ENCODE measurements at places on chromosomes 2 and 18. TPM values are rescaled to one million over a fixed set of nuclear protein-coding genes. Genes with fewer than 3 reads are reported as not detected.

DNA sequence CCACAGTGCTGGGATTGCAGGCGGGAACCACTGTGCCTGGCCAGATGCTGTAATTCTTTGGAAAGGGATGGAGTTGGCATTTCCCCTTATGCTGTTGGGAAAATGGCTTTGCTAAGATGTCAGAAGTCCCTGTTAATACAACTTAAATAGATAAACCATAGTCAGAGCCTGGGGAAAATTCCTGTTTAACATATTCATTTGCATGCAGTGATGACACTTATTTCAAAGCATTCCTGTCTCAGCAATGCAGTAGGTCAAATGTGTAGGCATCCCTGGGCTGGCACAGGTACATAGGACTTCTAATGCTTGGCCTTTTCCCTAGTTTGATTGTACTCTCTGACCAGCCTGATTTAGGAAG lies 38.6 kb downstream of the RAMP1 start:
- DNase-seq: no peak

DNA sequence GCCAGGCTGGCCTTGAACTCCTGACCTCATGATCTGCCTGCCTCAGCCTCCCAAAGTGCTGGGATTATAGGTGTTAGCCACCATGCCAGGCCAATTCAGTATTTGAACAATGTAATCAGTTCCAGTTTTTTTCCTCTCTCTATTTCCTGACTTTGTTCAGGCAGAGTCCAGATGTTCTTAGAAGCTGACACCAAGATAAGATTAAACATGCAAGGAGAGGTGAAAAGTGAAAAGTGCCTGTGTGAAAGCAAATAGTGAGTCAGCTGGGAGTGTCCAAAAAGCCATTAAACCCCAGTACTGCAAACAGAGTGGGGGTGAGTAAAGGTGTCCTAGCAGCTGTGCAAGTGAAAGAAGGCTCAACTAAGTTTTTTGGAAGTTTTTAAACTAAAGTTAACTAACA lies 231.5 kb downstream of the PTH2R start:
- DNase-seq: no peak

- DNase-seq: peak; percentile 58
Observed at GRCh38 chr2:170530284-170530745, 184.8 kb upstream of the SP5 start.

DNA sequence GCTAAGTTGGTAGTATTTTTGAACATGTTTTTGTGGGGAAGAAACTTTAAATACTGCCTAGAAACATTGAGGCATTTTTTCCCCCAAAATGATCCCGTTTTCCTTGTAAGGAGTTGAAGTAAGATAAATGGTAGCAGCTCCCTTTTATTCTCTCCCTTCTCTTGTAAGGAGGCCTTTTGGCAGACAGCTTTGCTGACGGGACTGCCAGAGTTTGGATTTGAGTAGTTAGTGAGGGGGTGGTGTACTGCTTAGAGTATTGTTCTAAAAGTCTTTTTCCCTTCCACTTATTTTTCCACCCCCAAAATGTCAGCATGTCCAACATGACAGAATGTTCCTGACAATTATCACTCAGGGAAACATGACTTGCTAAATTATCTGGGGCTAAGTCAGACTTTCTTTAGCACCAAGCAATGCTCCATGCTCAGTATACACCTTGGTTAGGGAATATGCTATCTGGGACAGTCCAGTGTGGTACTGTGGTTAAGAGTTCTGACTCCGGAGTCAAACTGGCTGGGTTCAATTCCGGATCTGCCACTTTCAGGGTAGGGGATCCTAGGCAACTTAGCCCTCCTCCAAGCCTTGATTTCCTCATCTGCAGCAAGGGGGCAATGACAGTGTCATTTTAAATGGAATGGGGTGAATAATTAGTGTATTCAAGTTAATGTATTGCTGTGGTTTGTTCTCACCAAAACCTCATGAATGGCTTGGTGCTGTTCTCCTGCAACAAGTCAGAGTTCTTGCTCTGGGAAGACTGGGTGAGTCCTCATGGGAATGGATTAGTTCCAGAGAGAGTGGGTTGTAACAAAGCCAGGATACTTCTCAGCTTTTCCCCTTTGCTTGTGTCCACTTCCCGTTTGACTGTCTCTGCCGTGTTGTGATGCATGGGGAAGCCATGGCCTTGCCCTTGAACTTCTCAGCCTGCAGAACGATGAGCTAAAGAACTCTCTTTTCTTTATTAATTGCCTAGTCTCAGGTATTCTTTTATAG lies 116.2 kb downstream of the TANC1 start:
- no peak for DNase-seq

- no peak for DNase-seq
Observed at GRCh38 chr2:206764673-206765241, 371 bp downstream of the MDH1B start.

- DNase-seq: no peak
Observed at GRCh38 chr2:15531095-15531854, 29.9 kb downstream of the NBAS start.

DNA sequence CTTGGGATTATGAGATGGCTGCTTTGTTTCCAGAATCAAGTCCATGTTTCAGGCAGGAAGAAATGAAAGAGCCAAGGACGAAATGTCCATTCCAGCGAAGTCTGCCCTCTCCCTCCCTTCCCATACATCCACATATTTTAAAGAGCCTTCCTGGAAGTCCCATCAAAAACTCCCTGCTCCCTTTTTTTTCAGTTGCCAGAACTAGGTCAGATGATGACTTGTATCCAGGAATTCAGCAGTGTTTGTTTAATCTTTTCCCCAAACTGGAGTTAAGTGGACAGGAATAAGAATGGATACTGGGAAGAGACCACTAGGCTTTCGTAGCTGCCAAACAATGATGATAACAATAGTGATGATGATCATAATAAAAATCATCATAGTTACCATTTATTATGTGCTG lies 198.7 kb downstream of the MEIS1 start:
- no peak for DNase-seq

DNA sequence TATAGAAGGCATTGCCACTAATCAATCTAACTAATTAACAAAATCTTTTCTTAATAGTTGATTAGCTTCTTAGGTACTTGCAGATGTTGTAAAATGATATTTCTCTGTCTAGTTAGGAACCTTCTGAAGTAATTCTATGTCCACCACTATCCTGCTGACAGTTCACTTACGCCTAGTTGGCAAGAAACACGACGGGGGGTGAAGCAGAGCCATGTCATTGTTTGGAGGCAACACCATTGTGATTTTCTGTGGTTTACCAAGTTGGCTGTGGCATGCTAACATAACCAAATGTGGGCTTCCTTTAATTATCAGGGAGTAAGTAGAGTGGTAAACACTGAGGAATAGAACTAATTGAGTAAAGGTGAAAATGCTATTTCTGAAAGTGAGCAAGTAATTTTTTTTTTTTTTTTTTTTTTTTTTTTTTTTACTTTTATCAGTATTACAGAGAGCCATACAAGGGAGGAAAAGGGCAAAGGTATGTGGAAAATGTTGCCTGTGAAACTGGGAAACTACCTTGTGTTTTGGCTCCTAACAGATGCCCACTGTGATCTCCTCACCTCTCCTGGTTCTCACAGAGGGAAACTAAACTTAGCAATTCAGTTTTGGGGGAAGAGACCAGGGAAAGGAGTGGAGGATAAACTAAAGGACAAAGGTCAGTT lies 126.8 kb downstream of the MEIS1 start:
- no peak for DNase-seq

- DNase-seq: peak; percentile 16
Observed at GRCh38 chr2:207008105-207008990, 69.0 kb downstream of the CPO start.

The NTSR2 gene
- not detected for polyA plus RNA-seq

The ITGB6 gene
- 13.4 TPM for polyA plus RNA-seq

The SERPINB13 gene
- not detected for polyA plus RNA-seq

The SALL3 gene
- polyA plus RNA-seq: 5.5 TPM

The LOXHD1 gene
- polyA plus RNA-seq: not detected

Measured in kidney (tissue), 22 donors.